ENCODE measurements at places on chromosomes 11 and 22.

DNA sequence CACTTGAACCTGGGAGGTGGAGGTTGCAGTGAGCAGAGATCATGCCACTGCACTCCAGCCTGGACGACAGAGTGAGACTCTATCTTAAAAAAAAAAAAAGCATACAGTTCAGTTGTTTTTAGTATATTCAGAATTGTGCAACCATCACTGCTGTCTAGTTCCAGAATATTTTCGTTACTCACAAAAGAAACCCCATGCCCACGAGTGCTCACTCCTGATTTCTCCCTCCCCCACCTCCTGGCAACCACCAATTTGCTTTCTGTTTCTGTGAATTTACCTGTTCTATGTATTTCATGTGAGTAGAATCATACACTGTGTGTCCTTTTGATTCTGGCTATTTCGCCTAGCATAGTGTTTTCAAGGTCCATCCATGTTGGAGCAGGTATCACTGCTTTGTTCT, 24.8 kb downstream of the PTPRJ start:
- no peak for DNase-seq

GRCh38 chr11:34924714-34925113, 8.3 kb downstream of the PDHX start:
- DNase-seq: no peak

DNA sequence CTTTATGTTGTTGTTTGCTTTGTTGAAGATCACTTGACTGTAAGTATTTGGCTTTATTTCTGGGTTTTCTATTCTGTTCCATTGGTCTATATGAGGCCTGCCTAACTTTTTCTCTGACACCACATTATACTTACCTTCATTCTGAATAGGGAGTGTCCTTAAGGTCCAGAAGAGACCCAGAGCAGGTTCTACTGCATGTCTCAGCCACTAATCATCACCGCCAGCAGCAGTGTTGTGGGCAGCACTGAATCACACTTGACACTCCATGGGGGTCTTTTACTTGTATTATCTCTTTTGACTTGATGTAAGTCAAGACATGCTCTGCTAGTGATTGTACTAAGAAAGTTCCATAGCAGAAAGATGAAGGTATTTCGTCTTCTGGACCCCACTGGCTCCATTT, 274.9 kb downstream of the TENM4 start:
- DNase-seq: no peak

DNA sequence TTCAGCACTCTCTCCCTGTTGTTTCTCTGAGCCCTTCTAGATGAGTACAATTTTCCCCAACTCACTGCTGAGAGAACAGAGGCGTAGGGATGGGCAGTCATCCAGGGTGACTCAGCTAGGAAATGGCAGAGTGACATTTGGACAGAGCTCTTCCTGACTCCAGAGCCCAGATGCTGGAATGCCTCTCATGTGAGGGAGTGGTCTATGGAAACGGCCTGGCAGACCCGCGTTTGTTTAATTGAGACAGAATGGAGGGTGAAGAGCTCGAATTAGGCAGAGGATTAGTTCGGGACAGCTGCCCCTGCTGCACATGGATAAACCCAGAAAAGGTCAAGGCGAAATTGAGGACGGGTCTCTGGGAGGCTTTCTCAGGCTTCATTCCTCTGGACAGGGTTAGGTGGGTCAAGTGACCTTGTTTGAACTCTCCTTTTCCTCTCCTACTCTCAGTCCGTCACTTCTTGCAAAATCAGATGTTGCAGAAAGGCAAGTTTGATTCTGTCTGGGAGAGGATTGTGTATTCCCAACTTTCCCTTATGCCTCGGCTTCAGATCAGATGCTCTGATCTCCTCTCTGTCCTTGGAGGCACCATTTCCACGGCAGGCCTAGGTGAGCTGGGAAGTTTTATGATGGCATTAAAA, 7.6 kb upstream of the LMO2 start:
- no peak for DNase-seq

GRCh38 chr22:24230911-24231656, 13.8 kb downstream of the GGT5 start:
- DNase-seq: no peak

GRCh38 chr11:2428322-2428795, 16.0 kb downstream of the TRPM5 start:
- DNase-seq: no peak

GRCh38 chr11:110433393-110434333, 3.9 kb downstream of the FDX1 start:
- DNase-seq: no peak

GRCh38 chr11:107857550-107858216, 904 bp downstream of the SLC35F2 start:
- DNase-seq: no peak

DNA sequence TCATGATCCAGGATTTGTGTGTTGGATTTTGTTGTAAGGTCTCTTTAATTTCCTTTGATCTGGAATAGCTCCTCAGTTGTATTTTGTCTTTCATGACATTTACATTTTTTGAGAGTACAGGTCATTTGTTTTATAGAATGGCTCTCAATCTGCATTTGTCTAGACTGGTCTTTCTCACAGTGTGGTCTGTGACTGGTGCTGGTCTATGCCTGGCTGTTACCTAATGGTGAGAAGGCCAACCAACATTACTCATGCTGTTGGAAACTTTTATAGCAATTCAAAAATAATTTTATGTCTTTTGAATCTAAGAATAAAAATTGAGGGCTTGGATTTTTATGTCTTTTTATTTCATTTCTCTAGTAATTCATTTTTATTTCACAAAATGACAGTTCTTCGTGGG, 3.9 kb upstream of the NCR3LG1 start:
- DNase-seq: no peak

- no peak for DNase-seq
Observed at GRCh38 chr22:28052825-28053269, 133.8 kb upstream of the PITPNB start.

DNA sequence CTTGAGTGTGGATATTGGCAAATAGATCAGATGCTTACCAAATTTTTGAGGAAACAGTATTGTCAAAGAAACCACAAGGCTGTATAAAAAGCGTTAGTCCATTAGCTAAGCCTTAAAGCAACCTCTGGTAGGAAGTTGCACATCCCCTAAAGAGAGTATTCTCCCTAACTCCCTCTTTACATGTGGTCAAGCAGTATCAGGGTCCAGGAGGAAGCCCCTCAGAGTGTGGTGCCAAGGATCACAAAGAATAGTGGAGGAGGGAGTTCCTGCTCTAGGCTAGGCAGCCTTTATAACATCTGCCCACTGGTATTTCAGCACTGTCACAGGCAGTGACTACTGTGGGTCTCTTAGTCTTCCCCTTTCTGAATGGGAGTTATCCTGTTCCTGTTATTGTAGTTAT, 18.8 kb upstream of the AMPD3 start:
- DNase-seq: no peak

- DNase-seq: no peak
Observed at GRCh38 chr11:75246671-75247350, 6.2 kb downstream of the TPBGL start.

GRCh38 chr22:47000888-47001287, 238.4 kb downstream of the TBC1D22A start:
- no peak for DNase-seq

DNA sequence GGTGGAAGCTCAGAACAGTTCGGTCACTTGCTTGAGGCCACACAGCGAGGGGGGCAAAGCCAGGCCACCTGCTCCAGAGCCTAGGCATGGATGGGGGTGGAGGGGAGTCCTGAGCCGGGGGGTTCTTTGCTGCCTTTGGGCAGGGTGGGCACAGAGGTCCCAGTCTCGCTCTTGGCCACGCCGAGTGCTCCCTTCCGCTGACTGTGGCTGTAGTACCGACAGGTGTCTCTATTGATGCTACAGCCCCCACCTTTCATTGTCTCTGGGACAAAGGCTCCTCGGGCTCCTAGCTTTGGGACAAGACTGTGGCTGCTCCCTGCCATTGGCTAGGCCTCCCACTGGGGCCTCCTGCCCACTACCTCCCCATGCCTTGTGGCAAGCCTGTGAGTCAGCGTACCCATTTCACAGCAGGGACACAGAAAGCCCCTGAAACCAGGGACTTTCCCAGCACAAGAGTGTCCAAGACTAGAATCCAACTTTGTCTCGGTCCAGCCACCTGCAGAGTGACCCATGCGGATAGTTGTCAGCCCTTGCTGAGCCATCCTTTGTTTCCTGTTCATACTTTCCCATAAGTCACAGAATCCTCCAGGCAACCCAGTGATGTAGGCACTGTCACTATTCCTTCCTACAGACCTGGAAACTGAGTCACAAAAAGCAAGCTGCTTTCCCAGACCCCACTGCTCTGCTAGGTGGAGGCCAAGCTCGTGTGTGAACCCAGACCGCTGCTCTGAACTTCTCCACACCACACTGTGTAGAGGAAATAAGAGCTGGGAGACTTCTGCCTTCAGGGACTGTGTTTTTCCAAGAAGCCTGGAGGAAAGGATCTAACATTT, 17.2 kb downstream of the MYEOV start:
- no peak for DNase-seq

DNA sequence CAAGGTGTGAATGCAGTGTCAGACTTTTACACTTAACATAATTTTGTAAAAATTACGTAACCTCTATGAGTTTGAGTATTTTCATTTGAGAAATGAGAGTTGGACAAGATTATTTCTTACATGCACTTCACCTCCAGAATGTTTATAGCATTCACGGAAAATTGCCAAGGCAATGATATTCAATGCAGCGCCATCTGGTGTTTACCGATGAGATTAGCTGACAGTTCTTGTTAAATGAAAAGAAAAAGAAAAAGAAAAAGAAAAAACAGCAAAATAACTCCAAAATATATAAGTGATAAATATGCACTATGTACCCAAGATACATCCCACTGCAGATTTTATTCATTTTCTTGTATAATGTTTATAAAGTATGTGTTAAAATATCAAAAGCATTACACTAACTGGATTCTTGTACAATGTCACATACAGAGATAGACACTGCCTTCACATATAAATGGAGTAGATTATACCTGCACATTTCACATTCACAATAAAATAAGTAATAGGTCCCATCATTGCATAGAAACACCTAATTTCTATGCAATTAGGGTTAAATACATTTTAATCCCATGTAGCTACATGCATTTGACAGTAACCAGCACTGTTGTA, 976.3 kb upstream of the FAT3 start:
- DNase-seq: no peak

DNA sequence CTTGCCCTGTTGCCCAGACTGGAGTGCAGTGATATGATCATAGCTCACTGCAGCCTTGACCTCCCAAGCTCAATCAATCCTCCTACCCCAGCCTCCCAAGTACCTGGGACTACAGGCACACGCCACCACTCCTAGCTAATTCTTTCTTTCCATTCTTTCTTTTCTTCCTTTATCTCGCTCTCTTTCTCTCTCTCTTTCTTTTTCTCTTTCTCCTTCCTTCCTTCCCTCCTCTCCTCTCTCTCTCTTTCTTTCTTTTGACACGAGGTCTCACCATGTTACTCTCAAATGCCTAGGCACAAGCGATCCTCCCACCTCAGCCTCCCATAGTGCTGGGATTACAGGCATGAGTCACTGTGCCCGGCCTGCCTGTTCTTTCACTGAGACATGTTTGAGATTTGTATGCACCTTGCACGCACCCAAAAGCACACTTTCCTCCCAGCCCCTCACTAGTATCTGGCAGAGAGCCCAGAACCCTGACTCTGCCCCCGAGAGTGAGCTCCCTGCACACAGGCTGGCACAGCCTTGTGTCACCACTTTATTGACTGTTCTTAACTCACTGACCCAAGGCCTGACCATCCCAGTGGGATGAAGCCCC, 56.8 kb downstream of the CD6 start:
- DNase-seq: no peak

DNA sequence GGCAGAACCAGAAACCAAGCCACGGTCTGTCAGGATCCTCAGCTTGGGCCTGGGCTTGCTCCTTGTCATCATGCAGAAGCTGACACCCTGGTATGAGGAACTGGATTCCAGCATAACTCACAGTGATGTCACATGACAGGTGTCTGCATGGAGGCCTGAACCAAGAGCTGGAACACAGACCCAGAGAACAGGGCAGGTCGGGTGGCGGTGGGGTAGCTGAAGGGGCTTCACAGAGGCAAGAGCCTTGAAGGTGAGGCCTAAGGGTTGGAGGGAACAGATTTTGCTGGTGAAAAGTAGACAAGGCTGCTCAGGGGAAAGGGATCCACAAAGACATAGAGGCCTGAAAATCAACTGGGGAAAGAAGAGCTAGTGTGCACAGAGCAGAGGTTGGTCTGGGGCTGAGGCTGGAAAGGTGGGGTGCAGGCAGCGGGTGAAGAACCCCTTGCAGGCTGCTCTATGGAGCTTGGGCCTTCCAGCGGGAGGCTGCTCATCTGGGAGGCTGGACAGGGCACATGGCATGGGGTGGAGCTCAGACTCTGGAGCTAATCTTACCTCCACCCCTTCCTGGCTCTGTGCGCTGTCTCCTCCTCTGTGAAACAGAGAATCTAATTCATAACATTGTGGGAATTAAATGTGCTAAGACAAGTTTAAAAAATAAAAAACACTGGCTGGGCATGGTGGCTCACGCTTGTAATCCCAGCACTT, 18.4 kb upstream of the RPS3 start:
- no peak for DNase-seq

DNA sequence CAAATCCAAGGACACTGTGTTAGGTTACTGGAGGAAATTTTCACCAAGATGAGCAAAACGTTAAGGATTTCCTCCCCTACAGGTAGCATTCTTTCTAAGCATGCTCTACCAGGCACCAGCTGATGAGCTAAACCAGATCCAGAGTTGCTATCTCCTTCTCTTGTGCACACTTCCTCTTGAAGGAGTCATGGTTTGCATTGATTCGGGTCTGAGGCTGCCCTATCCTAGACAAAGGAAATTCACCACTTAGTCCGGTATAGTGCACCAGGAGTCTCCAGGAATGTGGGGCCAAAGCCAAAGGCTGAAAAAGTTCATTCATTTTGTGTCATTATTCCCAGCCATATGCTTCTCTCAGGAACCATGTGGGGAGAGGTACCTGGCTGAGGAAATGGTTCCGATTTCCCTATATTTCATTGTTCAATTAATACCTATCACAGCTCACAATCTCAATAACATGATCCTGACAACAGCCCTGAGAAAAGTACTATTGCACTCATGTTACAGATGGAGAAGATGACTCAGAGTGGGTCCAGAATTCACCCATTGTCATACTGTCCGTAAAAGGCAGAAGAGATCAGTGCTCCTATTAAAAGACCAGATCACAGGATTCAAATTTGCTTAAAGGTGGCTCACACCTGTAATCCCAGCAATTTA, 39.1 kb downstream of the SLC35F2 start:
- DNase-seq: no peak

- no peak for DNase-seq
Observed at GRCh38 chr11:111935317-111936039, 1.7 kb upstream of the DIXDC1 start.

- no peak for DNase-seq
Observed at GRCh38 chr22:38243007-38243765, 29.6 kb downstream of the TMEM184B start.

All from AG04449 (cell line).